ENCODE measurements at places on chromosomes 4 and X. TPM values are rescaled to one million over a fixed set of nuclear protein-coding genes. Genes with fewer than 3 reads are reported as not detected.

ZXDA gene
- polyA plus RNA-seq, result 3.2 TPM

GSPT2 gene
- 17.5 TPM for polyA plus RNA-seq

DNA sequence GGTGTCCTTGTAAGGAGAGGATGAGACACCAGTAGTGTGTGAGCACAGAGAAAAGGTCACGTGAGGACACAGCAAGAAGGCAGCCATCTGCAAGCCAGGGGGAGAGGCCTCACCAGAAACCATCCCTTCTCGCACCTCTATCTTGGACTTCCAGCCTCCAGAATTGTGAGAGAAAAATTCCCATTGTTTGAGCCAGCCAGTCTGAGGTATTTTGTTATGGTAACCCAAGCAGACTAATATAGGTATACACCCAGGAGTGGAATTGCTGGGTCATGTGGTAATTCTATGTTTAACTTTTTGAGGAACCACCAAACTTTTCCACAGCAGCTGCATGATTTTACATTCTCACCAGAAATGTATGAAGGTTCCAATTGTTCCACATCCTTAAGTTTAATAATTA, 25.6 kb downstream of the ZDHHC9 start:
- no peak for DNase-seq
- no peaks in the 10 kb centered on the region for H3K27me3 ChIP-seq
- no peak overlapping the region for H3K27ac ChIP-seq
- H3K36me3 ChIP-seq, result no peaks in the 10 kb centered on the region

HSFX1 gene
- 0.73 TPM for polyA plus RNA-seq

DNA sequence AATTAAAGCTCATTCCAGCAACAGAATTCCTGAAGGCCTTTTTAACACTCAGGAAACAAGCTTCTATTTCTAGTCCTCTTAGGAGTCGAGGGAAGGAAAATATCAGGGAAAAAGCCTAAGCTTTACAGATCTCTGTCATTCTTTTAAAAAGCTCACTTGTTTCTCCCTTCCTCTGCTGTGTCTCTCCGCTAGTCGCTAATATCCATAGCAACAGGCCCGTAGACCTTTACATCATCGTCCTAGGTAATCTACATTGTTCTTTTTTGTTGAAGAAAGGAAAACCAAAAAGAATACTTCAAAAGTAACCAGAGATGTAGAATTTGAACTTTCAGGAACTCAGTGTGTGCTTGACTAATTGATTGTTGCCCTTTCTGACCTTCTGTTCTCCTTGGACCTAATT, 45.9 kb upstream of the MTMR1 start:
- no peaks in the 10 kb centered on the region for H3K27me3 ChIP-seq
- no peak overlapping the region for H3K27ac ChIP-seq
- no peaks in the 10 kb centered on the region for H3K4me1 ChIP-seq

DNA sequence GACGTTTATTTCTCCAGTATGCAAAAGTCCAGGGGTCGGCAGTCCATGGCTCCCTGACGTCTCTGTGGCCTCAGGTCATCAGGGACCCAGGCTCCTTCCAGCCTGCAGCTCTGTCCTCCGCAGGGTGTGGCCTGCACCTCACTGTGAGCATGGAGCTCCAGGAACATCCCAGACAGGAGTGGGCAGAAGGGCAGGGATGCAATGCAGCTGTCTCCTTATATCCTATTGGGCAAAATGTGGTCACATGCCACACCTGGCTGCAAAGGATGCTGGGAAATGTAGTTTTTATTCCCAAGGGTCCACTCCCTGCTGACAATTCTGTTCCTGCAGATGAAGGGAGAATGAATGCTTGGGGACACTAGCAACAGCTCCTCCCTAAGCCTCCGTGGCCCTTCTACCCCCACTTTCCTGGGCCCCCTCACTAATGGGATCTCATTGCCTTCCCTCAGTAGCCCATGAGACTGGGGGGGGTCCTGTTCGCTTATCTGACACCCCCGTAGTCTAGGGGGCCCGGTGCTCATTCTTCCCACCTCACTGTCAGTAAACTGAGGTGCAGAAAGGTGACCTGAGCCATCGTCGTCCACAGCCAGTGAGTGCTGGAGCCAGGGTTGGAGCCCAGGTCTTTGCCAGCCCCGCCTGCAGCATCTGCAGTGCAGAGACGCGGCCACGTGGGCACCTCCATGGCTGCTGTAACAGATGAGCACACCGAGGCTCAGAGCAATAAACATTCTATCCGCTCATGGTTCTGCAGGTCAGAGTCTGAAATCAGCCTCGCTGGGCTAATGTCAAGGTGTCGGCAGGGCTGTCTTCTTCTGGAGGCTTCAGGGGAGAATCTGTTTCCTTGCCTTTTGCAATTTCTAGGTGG, 5.9 kb upstream of the GRPEL1 start:
- H3K27ac ChIP-seq, result no peak overlapping the region
- H3K27me3 ChIP-seq, result no peaks in the 10 kb centered on the region
- H3K4me3 ChIP-seq, result no peak overlapping the region
- H3K36me3 ChIP-seq, result no peaks in the 10 kb centered on the region

DNA sequence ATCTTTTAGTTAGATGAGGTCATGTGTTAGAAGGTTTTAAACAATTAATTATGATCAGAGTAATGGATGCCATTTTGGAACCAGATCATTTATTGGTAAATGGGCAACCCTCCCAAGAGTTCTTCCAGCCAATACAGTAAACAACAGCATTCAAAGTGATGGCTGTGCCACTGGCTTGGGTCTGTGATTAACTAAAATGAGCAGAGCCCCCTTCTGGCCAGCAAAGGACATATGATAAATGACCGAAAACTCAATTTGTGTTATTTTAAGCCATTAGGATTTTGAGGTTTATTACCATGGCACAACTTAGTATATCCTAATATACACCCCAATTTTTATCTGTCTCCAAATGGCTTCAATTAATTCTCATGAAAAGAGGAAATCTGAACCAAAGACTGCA, 90.8 kb upstream of the NPFFR2 start:
- no peak overlapping the region for H3K27ac ChIP-seq
- no peak overlapping the region for H3K4me3 ChIP-seq
- H3K36me3 ChIP-seq, result no peaks in the 10 kb centered on the region
- no peaks in the 10 kb centered on the region for H3K4me1 ChIP-seq
- DNase-seq, result no peak

TBC1D8B gene
- polyA plus RNA-seq, result 4.6 TPM

- no peak overlapping the region for H3K27ac ChIP-seq
- no peaks in the 10 kb centered on the region for H3K27me3 ChIP-seq
- DNase-seq, result no peak
- H3K36me3 ChIP-seq, result no peaks in the 10 kb centered on the region
- no peaks in the 10 kb centered on the region for H3K4me1 ChIP-seq
These were observed 8.1 kb downstream of the COQ2 start for GRCh38 chr4:83276299-83277040.

DNA sequence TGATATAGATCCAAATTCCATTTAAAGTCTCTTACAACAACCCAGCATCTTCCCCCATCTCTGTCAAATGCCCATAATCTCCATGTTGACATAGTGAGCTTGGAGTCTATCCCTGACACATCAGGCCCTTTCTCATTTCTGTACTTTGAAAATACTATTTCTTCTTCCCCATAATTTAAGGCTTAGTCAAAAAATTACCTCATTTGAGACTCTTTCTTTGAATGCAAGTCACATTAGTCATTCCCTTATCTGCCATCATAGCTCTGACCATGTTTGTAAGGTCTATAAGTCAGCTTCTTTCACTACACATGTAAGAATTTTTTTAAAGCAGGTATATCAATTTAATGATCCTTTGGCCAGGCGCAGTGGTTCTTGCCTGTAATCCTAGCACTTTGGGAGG, 99.9 kb downstream of the DDX60 start:
- H3K4me3 ChIP-seq, result no peak overlapping the region
- H3K27ac ChIP-seq, result no peak overlapping the region
- H3K36me3 ChIP-seq, result no peaks in the 10 kb centered on the region
- H3K27me3 ChIP-seq, result no peaks in the 10 kb centered on the region
- DNase-seq, result no peak

DNA sequence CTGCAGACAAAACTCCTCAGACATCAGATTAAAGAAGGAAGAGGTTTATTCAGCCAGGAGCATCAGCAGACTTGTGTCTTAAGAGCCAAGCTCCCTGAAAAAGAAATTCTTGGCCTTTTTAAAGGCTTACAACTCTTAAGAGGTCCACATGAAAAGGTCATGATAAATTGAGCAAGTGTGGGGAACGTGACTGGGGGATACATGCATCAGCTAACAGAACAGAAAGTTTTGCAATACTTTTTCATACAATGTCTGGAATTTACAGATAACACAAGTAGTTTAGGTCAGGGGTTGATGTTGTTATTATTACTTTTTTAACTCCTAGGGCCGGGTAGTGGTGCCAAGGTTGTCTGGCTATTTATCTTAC, 55.6 kb upstream of the RBMX start:
- no peaks in the 10 kb centered on the region for H3K27me3 ChIP-seq
- DNase-seq, result no peak
- no peaks in the 10 kb centered on the region for H3K36me3 ChIP-seq

- no peaks in the 10 kb centered on the region for H3K4me1 ChIP-seq
- H3K4me3 ChIP-seq, result no peak overlapping the region
- DNase-seq, result no peak
- H3K27ac ChIP-seq, result no peak overlapping the region
- H3K27me3 ChIP-seq, result no peaks in the 10 kb centered on the region
- no peaks in the 10 kb centered on the region for H3K36me3 ChIP-seq
These were observed 15.5 kb upstream of the IGBP1 start for GRCh38 chrX:70117738-70118137.

PDLIM3 gene
- 49.5 TPM for polyA plus RNA-seq

TMLHE gene
- 12.2 TPM for polyA plus RNA-seq

- no peaks in the 10 kb centered on the region for H3K36me3 ChIP-seq
These were observed 284.1 kb downstream of the ANTXR2 start for GRCh38 chr4:79788884-79789283.

- H3K27ac ChIP-seq, result no peak overlapping the region
- no peaks in the 10 kb centered on the region for H3K36me3 ChIP-seq
- peaks cover 2% of the 10 kb centered on the region for H3K27me3 ChIP-seq
- H3K4me3 ChIP-seq, result no peak overlapping the region
- H3K4me1 ChIP-seq, result no peaks in the 10 kb centered on the region
These were observed 35.9 kb upstream of the GUCY1B1 start for GRCh38 chr4:155722816-155723499.

DNA sequence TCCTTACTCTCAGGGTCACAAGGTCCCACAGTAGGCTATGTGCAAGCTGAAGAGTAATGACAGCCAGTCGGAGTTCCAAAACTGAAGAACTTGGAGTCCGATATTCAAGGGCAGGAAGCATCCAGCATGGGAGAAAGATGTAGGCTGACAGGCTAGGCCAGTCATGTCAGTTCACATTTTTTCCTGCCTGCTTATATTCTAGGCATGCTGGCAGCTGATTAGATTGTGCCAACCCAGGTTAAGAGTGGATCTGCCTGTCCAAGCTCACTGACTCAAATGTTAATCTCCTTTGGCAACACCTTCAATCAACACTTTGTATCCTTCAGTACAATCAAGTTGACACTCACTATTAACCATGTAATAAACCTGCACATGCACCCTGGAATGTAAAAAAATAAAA, 960.9 kb upstream of the HS3ST1 start:
- H3K4me3 ChIP-seq, result no peak overlapping the region
- no peaks in the 10 kb centered on the region for H3K36me3 ChIP-seq
- DNase-seq, result no peak
- H3K27ac ChIP-seq, result no peak overlapping the region
- no peaks in the 10 kb centered on the region for H3K27me3 ChIP-seq
- H3K4me1 ChIP-seq, result no peaks in the 10 kb centered on the region

GDPD2 gene
- not detected for polyA plus RNA-seq

GRCh38 chr4:145861336-145862318, 77.0 kb downstream of the ZNF827 start:
- no peak for DNase-seq
- H3K36me3 ChIP-seq, result no peaks in the 10 kb centered on the region
- no peak overlapping the region for H3K4me3 ChIP-seq
- H3K4me1 ChIP-seq, result peaks cover 2% of the 10 kb centered on the region
- no peaks in the 10 kb centered on the region for H3K27me3 ChIP-seq
- no peak overlapping the region for H3K27ac ChIP-seq
